ENCODE measurements at places on chromosomes 13 and 19.

GRCh38 chr19:6071875-6072274, 38.4 kb downstream of the RFX2 start:
- DNase-seq = no peak

DNA sequence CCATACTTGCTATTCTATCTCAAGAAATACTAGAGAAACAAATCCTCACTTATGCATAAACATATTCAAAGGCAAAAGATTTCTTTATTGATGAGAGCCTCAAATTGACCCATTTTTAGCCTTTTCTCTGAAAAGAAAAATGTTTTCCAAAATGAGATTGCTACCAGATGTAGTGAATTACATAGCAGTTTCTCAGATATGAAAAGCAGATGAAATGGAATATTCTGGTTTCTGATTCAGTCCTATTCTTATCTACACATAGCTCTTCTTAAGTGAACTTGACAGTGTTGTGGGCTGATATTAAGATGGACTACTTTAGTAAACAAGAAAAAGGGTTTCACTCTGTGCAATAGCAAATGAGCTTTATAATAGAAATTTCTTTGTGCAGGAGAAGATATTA, 183.5 kb downstream of the DNAJC15 start:
- DNase-seq = no peak

- no peak for DNase-seq
Observed at GRCh38 chr13:39501702-39502324, 101.2 kb downstream of the LHFPL6 start.

GRCh38 chr13:64675255-64675892, 2554.8 kb downstream of the PCDH9 start:
- DNase-seq = no peak

- peak; percentile 30 for DNase-seq
Observed at GRCh38 chr19:8075158-8076074, 22.9 kb downstream of the CCL25 start.

GRCh38 chr19:17125728-17126677, 50.4 kb downstream of the MYO9B start:
- peak; percentile 83 for DNase-seq

DNA sequence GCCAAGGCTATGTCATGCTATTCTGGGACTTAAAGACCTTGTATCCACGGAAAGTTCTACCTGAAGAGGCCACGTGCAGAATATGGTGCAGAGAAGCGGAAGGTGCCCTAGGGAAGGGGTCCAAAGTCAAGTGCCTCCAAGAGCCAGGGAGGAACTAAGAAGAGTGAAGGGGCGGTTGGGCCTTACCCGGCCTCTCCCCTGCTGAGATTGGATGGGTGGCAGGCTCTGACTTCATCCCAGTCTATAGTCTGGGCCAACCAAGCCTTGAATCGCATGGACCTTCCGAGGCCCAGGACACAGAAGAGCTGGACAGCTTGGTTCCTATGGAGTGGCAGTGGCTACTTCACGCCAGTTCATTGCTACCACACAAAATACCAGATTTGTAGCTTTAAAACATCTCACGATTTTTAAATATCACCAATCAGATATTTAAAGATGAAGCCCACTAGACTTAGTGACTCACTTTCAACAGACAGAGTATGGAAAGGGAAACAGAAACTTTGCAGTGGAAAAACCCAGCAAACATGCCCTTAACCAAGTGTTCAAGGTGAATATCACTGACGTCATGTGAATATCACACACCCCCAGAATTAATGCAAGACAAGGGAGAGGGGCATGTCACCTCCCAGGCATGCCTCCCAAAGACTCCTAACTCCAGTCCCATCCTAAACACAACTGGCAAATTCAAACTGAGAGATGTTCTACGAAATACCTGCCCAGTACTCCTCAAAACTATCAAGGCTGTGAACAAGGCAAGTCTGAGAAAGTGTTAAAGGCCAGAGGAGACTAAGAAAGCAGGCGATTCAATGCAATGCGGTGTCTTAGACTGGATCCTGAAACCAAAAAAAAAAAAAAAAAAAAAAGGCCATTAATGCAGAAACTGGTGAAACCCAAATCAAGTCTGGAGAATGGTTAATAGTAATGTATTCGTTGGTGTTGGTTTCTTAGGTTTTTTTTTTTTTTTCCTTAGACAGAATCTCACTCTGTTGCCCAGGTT, 10.2 kb downstream of the C19orf12 start:
- DNase-seq = no peak

GRCh38 chr13:84481958-84482357, 599.7 kb upstream of the SLITRK1 start:
- DNase-seq = no peak

- DNase-seq = no peak
Observed at GRCh38 chr13:46662690-46663089, 109.7 kb downstream of the LRCH1 start.

- no peak for DNase-seq
Observed at GRCh38 chr13:27264181-27264580, 6.4 kb upstream of the RASL11A start.

GRCh38 chr19:54952591-54953344, 5.4 kb upstream of the NLRP7 start:
- DNase-seq = no peak

- peak; percentile 81 for DNase-seq
Observed at GRCh38 chr19:51904331-51905165, at the start of gene ZNF649. TSS of gene ZNF649 (minus strand) at chr19:51905017. CDS start at chr19:51900107, 4,910 bp downstream.

- no peak for DNase-seq
Observed at GRCh38 chr13:93409816-93410215, 183.2 kb downstream of the GPC6 start.

GRCh38 chr19:13850910-13851733, 25.8 kb upstream of the NANOS3 start:
- peak; percentile 97 for DNase-seq

All from stomach (tissue), 19 donors.